ENCODE measurements at places on chromosomes 6 and 20.

- DNase-seq, result no peak
Observed at GRCh38 chr20:46112430-46113112, 5.5 kb upstream of the CD40 start.

DNA sequence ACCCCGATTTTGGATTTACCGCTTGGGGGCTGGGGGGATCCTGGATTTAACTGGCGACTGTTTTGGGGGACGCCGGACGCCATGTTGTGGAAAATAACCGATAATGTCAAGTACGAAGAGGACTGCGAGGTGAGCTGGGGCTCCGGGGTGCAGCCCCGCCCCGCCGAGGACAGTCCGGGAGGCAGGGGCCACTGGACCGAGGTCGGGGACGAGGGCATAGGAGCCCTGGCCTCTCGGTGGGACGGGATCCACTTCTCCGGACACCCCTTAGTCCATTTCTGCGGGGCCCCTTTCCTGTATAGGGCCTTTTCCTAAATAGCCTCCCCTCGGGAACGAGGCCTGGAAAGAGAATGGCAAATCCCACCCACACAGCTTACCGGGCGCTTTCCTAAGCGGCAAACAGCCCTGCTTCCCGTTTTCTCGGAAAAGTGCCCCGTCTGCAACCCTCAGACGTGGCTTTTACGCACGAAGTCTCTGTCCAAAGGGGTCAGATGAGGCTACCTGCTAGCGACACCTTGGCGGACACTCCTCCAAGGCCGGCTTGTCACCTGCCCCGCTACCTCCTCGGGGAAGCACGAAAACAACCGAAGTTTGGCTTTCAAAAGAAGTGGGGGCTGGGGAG, 469 bp downstream of the TFAP2C start:
- no peak for DNase-seq

DNA sequence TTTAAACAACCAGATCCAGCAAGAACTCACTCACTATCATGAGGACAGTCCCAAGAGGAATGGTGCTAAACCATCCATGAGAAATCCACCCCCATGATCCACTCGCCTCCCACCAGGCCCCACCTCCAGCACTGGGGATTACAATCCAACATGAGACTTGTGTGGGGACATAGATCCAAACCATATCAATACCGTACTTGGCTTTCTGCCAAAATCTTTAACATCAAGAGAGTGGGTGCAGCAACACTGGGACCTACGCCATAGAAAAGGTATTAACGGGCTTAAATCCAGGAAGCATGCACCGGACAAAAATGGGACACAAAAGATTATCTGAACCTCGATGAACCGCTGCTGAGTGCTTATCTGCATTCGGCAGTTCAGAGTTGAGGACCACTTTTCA, 322.3 kb upstream of the ARID1B start:
- no peak for DNase-seq

DNA sequence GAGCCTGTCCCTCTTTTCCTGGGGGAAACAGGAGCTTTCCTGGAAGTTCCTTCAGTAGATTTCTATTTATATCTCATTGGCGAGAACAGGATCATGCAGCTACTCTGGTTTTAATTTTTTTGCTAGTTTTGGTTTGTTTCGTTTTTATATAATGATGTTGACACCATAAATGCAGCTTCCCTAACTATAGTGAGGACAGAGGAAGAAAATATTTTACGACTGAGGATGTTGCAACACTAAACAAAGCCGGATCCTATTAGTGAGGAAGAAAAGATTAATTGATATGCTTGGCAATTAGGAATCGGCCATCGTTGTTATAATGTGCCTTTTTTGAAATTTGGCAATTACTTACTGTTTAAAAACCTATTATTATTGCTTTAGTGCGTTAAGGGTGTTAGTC, 16.6 kb downstream of the KDM1B start:
- DNase-seq, result no peak

DNA sequence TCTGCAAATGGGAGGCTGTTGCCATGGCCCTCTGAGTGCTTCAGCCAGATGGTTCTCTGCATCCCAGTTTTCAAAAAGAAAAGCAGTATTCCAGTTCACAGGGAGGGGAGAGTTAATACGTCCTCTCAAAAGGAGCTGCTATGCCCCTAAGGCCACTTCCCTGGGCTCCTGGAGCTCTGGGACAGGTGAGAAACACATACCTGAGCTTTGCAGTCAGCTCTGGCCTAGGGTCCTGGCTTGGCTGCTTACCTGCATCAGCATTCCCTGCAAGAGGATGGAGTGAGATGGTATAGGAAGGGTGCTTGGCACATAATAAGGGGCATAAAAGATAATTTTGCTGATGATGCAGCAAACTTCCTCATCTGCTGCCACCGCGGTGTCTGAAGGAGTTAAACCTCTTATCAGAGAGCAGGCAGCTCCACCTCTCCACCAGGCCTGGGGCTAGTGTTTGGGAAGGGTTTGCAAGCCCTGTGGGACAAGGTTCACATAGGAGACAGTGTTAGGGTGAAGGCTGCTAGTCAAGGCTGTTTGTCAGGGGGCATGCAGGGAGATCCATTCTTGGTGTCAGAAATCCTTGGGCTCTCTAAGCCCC, 62.7 kb downstream of the SLC24A3 start:
- no peak for DNase-seq

- DNase-seq, result peak; percentile 59
Observed at GRCh38 chr20:57388953-57389694, 2.1 kb upstream of the RBM38 start.

GRCh38 chr20:5508044-5508443, 191.3 kb upstream of the PROKR2 start:
- DNase-seq, result no peak

GRCh38 chr6:150312844-150313584, 55.8 kb upstream of the IYD start:
- DNase-seq, result no peak

GRCh38 chr6:157168471-157168870, 154.8 kb downstream of the TMEM242 start:
- no peak for DNase-seq

DNA sequence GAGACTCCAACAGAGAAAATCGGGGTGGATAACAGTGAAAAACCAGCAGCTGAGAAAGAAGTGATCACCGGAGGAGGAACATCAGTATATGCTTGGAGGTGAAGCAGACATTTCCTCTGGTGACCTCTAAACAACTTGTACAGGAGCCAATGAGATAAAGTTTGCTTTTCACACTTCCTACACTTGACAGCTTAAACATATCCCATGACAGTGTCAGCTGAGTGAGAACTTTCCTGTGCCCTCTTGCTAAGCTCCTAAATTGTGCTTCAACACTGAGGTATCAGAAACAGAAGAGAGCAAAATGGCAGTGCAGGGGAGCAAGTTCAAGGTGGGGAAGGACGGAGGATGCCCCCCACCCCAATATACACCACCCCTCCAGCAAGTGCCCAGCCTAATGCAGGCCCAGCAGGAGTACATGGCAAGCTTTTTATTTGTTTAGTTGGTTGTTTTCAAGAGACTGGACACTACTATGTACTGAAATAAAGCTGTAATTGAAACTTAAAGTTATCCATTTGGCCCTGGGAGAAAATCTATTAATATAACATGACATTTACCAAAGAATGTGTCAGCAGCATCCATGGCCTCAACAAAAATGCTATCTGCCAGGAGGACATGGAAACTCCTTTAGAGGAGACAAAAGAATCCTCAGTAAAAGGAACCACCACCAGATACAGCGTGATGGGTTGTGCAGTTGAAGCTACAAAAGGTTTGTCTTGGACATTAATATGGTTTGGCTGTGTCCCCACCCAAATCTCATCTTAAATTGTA, 540.2 kb downstream of the PRKN start:
- no peak for DNase-seq

DNA sequence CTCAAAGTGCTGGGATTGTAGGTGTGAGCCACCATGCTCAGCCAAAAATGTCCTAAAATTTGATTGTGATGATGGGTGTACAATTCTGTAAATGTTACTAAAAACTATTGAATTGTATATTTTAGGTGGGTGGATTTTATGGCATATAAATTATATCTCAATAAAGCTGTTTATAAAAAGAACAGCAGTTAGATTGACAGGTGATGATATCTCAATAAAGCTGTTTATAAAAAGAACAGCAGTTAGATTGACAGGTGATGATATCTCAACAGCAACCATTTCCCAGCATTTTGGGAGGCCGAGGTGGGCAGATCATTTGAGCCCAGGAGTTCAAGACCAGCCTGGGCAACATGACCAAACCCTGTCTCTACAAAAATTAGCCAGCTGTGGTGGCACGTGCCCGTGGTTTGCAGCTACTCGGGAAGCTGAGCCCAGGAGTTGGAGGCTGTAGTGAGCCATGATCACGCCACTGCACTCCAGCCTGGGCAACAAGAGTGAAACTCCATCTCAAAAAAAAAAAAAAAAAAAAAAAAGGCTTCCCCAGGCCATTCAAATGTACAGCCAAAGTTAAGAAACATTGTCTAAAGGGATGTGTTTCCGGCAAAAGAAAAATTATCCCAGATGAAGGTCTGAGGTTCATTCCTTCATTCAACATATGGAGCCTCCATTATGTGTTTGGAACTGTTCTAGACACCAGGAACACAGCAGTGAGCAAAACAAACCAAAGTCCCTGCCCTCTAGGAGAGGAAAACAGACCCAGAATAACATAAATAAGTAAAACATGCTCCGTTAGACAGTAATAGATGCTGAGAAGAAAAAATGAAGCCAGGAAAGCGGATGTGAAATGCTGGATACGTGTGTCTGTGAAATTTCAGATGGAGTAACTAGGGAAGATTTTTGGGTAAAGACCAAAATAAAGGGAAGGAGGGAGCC, 1.6 kb upstream of the RBCK1 start:
- DNase-seq, result no peak

GRCh38 chr20:56956534-56956933, 309.9 kb downstream of the BMP7 start:
- DNase-seq, result no peak

GRCh38 chr20:15742087-15742486, 831.2 kb downstream of the KIF16B start:
- DNase-seq, result no peak

DNA sequence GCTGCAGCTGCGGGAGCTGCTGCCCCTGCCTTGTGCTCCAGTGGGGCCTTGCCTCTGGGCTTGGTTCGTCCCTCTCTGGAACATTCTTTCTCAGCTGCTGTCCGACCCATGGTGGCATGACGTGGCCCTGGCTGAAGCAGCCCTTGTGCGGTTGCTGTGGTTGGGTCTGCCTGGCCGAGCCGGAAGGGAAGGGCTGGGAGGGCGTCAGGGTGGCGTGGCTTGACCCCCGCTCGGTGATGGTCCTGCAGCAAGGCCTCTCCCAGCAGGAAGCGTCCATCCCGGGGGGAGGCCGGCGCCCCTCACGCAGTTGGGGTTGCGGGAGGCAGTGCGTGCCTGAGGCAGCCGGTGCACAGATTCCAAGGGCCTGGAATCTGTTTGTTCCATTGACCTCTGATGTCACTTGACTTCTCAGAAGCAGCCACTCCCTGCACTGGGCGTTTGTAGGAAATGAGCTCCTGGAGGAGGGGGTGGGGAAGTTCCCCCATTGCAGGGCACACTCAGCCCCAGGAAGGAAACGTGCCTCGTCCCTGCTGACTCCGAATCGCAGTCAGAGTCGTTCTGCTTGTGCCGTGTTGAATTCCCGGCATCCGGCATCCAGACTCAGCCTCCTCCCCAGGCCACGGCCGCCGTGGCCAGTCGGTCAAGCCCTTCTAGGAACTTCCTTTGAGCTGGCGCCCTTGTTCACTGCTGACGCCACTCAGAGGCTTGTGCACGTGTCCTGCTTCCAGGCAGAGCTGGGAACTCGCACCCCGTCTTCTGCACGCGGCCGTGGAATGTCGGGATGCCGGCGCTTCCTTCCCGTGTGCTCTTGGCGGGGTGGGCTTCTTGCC, 9.7 kb upstream of the TNFRSF6B start:
- DNase-seq, result no peak

- DNase-seq, result no peak
Observed at GRCh38 chr6:143007646-143008045, 53.0 kb upstream of the AIG1 start.

DNA sequence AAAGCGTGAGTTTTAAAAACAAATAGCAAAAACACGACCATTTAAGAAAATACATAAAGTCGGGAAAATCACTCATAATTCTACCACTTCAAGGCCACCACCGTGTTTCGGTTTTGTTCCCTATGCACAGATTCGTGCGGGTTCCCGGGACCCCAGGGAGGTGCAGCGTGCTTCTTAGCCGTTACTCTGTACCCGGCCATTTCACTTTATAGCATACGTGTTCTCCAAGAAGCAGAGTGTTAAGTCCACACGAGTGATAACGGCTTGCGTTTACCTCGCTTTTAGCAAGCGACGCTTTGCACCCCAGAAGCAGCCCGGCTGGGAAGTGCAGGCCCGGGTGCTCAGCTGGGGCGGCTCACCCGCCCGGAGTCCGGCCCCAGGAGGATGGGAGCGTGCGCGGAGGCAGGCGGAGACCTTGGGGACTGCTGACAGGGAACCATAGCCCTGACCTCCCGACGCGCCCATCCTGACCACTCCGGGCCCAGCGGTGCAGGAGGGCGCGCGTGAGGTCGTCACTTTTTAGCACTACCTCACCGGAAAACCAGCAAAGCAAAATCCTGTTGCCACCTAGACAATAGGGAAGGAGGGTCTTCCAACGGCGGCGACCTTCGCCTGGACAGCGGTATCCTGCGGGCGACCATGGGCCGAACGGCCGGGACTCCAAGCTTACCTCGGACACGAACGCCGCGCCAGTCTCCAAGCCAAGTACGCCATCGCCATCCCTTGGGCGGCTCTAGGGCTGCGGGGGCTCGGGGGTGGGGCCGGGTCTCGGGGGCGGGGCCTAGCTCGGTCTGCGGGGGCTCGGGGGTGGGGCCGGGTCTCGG, at the start of gene ECI2:
Gene ECI2, minus strand, starts transcription at position 735 of the 824 bp plus-strand sequence. Its CDS starts 15 bp downstream, at position 720.
- DNase-seq, result peak; percentile 39

All from activated CD4-positive, alpha-beta T cell treated with anti-CD3 and anti-CD28 coated beads, Interleukin-2, amount 50 U/mL, for 1 hour (primary cell).